ENCODE measurements at places on chromosomes 11 and 22. TPM values are rescaled to one million over a fixed set of nuclear protein-coding genes. Genes with fewer than 3 reads are reported as not detected.

Gene C22orf31
- total RNA-seq, result not detected

Gene OR5T1
- not detected for total RNA-seq

Gene MS4A6A
- total RNA-seq, result not detected

Gene MS4A3
- not detected for total RNA-seq

Gene RASSF10
- total RNA-seq, result not detected

Gene CCDC88B
- 133 TPM for total RNA-seq

Gene ZBTB16
- total RNA-seq, result 3.9 TPM

Gene RAB3IL1
- total RNA-seq, result 0.24 TPM

Gene OR52N4
- 0.16 TPM for total RNA-seq

Gene VSIG10L2
- not detected for total RNA-seq

Gene PRDM10
- total RNA-seq, result 13.6 TPM

Gene OR51B4
- total RNA-seq, result not detected

Gene NUCB2
- total RNA-seq, result 51.1 TPM

Gene OR5M11
- not detected for total RNA-seq

Gene KRTAP5-11
- not detected for total RNA-seq

Gene NRXN2
- total RNA-seq, result 0.23 TPM

Gene ISX
- total RNA-seq, result not detected

Gene CDC42EP2
- 1.6 TPM for total RNA-seq

Gene PPM1F
- total RNA-seq, result 28.7 TPM

Gene KLHL35
- total RNA-seq, result 2.5 TPM

Gene TIMM10
- total RNA-seq, result 98.2 TPM

Gene DEUP1
- total RNA-seq, result not detected

Gene ARHGAP8
- total RNA-seq, result 0.61 TPM

Gene AGBL2
- 3.2 TPM for total RNA-seq

Gene ANKK1
- total RNA-seq, result not detected

Gene LRRC74B
- total RNA-seq, result not detected

Gene CHADL
- total RNA-seq, result 0.36 TPM

Gene HTR3A
- not detected for total RNA-seq

Gene TRIM48
- total RNA-seq, result not detected

Gene GRIK4
- 0.16 TPM for total RNA-seq

Gene OR5B21
- total RNA-seq, result not detected

Gene SLC6A5
- not detected for total RNA-seq

Gene TESMIN
- 2.1 TPM for total RNA-seq

Gene CALCB
- 0.52 TPM for total RNA-seq

Gene IL18BP
- total RNA-seq, result 18.5 TPM

Gene NAALADL1
- total RNA-seq, result 12.7 TPM

Gene SAA1
- not detected for total RNA-seq

Gene MAPK8IP2
- 0.17 TPM for total RNA-seq
